Suppressor macrophage (primary cell): ENCODE measurements at places on chromosomes 13 and 19.

DNA sequence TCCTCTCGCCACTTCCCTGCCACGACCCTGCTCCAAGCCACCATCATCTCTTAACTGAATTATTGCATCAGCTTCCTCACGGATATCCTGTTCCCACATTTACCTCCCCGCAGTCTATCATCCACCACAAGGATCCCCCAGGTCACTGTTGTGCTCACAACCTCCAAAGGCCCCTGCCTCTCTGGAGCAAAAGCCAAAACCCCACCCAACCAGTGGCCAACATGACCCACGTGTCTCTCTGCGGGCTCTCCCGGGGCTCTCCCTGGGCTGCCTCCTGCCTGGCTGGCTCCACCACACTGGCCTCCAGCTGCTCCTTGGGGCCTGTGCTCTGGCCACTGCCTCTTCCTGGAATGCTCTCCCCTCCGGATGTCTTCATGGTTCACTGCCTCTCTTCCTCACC lies 809.3 kb downstream of the UQCRFS1 start:
- DNase-seq, result no peak

- DNase-seq, result peak; percentile 86
Measured at GRCh38 chr19:44657211-44657921, 13.7 kb downstream of the PVR start.

DNA sequence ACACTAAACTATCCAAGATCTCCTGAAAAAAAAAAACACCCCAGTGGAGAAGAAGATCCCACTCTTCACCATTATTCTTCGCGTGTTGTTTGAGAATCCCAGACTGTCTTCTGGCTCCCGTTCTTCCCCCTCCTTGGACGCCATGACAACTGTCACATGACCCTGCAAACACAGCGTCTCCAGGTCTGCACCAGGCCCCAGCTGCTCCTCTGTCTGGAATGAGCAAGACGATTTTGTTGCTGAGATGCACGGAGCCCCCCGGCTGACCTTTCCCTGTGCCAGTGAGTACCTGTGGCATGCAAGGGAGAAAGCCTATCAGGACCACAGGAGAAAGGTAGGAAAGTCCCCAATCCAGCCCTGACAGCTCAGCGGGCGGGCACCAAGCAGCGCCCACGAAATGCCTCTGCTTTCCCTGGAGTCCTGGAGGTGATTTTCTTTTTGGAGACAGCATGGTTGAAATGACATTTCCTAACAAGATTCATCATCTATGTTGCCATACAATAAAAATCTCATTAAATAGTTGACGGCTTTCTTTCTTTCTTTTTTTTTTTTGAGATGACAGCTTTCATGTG lies at the start of gene CFAP97D2:
CFAP97D2 (plus strand) TSS at position 171 of the 572 bp plus-strand sequence; CDS start at position 245, 74 bp downstream.
- DNase-seq, result no peak

DNA sequence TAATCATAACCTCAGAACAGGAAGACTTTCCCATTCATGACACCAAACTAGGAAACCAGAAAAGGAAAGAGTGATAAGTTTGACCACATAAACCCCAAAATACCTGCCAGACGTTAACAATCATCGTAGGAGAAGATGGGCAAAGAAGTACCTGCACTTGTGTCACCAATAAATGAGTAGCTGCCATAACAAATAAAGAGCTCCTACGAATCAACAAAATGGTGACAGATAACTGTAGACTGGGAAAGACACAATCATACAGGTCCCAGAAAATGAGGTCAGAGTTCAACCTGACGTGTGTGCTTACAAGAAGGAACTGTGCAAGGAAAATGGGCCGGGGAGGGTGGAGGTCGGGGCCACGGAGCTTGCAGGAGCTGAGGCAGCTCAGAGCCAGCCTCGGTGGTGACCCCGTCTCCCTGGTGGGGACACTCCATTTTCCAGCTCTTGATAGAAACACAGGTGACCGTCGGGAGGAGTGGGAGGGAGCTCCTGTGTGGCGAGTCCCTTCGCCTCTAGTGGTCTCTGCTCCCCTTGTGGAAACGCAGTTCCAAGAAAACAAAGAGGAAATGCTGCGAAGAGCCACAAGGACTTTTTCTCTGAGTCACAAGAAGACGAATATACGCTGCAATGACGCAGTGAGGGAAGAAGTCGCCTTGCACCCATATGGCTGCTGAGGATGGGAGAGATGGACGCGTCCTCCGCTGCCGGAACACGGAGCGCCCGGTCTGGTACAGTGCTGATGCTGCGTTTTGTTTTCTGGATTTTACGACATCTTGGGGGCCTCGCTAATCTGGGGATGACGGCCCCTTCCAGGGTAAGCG lies 9.5 kb downstream of the PIP5K1C start:
- peak; percentile 4 for DNase-seq

GRCh38 chr13:59747529-59747928 lies 416.2 kb downstream of the DIAPH3 start:
- no peak for DNase-seq

- DNase-seq, result no peak
Measured at GRCh38 chr13:108816375-108816774, 187.0 kb downstream of the MYO16 start.

- no peak for DNase-seq
Measured at GRCh38 chr19:37492213-37492612, 14.5 kb upstream of the ZNF793 start.

DNA sequence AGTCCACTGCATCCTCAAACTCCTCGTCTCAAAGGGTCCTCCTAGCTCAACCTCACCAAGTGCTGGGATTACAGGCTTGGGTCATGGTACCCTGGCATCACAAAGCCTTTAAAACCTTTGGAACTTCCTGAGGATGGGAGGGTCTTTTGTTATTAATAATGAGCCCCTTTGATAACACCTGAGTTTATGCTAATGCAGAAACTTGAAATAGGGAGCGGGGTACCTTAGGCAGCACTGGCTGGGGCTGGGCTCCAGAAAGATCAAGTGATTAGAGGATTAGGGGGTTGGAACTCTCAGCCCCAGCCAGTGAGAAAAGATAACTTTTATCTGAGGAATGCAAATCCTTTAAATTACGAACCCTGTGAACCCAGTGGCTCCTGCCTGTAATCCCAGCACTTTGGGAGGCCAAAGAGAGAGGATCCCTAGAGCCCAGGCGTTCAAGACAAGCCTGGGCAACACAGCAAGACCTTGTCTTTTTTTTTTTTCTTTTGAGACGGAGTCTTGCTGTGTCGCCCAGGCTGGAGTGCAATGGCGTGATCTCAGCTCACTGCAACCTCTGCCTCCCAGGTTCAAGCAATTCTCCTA lies 9.3 kb upstream of the PSPC1 start:
- no peak for DNase-seq

GRCh38 chr19:55406826-55407549 lies 600 bp downstream of the UBE2S start:
- DNase-seq, result peak; percentile 55

- DNase-seq, result no peak
Measured at GRCh38 chr19:58284199-58284598, 5.4 kb downstream of the ZNF8 start.

DNA sequence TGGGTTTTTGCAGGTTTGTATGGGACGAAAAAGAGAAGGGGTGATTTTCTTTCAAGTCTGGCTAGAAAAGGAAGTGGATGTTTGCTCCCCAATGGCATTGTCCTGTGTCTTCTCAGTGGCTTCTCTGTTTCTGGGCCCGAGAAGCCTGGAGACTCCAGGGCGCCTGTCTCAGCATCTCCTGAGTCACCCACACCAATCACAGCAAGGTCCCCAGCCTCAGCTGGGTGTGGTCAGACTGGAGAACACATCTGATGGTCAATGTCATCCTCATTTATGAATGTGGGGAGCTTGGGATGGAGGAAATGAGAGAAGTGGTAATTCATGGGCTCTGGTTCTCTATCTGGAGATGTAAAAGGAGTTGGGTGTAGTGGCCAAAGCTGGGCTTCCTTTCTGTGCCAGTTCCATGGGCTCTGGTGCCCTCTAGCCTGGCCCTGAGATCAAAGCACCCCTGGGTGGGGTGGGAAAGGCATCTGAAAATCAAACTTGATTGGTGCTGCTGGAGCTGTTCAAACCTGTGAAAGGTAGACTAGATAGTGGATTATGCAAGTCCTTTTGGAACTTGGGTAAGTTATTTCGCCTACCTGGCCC lies 13.4 kb downstream of the RASL11A start:
- peak; percentile 69 for DNase-seq

GRCh38 chr13:91078093-91078679 lies 269.3 kb upstream of the MIR17HG start:
- DNase-seq, result peak; percentile 39

DNA sequence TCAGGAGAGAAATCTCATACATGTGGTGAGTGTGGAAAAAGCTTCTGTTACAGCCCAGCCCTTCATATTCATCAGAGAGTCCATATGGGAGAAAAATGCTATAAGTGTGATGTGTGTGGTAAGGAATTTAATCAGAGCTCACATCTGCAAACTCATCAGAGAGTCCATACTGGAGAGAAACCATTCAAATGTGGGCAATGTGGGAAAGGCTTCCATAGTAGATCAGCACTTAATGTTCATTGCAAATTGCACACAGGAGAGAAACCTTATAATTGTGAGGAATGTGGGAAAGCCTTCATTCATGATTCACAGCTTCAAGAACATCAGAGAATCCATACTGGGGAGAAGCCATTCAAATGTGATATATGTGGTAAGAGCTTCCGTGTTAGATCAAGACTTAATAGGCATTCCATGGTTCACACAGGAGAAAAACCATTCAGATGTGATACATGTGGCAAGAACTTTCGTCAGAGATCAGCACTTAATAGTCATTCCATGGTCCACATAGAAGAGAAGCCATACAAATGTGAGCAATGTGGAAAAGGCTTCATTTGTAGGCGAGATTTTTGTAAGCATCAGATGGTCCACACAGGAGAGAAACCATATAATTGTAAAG lies 15.2 kb downstream of the ZNF221 start:
- DNase-seq, result no peak

GRCh38 chr13:45370922-45371406 lies 30.0 kb upstream of the TPT1 start:
- peak; percentile 73 for DNase-seq

DNA sequence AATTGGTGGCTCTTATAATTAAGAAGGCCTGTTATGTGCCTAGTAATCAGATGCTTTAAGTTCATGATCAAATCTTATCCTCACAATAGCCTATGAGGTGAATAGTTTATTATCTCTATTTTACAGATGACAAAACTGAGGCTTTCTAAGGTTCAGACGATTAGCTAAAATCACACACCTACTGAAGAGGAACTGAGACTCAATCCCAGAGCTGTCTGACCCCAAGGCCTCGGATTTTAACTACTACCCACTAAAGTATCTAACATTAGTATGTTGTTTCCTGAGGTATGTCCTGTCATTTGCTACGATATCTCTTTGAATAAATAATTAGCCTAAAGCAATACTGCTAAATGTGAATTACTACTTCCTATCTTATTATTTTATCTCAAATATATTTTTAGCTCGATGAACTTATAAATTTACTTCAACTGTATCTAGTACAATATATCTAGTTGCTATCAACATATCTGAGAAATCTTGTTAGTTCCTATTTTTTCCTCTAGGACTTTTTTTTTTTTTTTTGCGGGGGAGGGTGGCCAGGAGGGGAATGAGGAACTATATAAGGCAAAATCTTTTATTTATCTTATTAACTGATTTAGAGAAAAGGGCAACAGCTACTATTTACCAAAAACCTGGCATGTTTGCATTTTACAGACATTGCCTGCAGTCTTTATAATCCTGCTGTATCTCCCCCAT lies 118.5 kb downstream of the ABCC4 start:
- peak; percentile 65 for DNase-seq

GRCh38 chr19:48784527-48784926 lies 26.3 kb downstream of the BCAT2 start:
- DNase-seq, result no peak

GRCh38 chr19:42132851-42133528 lies 744 bp upstream of the POU2F2 start:
- peak; percentile 63 for DNase-seq

GRCh38 chr19:8391198-8392016 lies 1.2 kb downstream of the RAB11B start:
- DNase-seq, result no peak

GRCh38 chr19:43450545-43450997 lies 14.8 kb downstream of the LYPD3 start:
- DNase-seq, result peak; percentile 53

DNA sequence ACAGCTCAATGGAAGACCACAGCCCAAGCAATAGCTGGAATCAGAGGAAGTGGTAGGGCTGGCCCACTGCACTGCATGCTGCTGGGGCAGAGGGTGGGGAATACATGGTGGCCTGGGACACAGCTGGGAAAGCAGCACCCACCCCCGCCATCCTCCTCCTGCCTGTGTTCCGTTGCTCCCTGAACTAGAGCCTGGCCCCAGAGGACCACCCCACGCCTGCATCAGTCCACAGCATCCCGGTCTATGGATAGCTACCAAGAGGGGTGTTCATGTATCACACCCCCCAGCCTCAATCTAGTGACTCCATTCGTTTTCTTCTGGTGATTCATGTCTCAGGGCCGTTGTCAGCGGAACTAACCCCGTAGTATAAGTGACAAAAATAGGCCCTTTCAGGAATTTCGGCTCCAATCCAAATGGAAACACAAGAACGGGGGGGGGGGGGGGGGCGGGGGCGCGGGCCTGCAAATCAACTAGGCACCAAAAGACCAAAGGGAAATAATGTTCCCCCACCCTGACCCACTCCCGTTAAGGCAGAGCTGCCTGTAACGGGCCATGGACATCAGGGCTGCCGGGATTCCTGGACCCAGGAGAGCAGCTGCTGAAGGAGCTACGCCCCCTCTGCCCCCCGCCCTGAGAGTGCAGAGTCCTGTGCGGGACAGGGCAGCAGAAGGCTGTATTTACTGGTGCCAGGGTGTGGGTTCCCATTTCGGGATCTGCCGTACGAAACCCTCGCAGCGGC lies 18.9 kb upstream of the EPHX3 start:
- no peak for DNase-seq

- no peak for DNase-seq
Measured at GRCh38 chr13:30186634-30187415, 120.5 kb downstream of the KATNAL1 start.

- no peak for DNase-seq
Measured at GRCh38 chr19:10008184-10008765, 2.0 kb downstream of the COL5A3 start.

- DNase-seq, result no peak
Measured at GRCh38 chr13:97280478-97280877, 58.3 kb downstream of the MBNL2 start.

DNA sequence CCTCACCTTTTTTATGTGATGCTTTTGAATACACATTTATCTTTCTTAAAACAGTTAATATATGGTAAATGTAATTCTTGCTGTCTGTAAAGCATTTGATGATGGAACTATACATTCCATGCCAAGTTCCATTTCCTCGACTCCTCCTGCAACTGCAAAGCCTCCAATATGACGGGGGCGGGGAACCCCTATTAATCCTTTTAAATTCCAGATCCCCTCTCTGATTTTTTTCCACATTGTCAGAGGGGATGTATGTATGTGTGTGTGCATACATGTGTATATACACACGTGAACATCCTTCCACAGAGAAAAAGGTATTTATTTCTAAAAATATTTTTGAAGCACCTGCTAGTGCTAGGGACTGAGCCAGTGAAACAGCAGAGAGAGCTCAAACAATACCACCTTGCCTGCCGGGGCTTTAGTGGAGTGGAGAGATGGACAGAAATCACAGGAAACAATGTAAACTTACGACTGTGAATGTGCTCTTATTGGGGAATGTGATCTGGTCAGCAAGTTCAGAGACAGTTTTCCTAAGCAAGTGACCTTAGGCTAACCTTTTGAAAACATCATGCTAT lies 25.3 kb upstream of the MAB21L1 start:
- no peak for DNase-seq

GRCh38 chr19:16739546-16739945 lies 19.9 kb downstream of the NWD1 start:
- DNase-seq, result peak; percentile 11
